ENCODE measurements at places on chromosomes 6 and 20.

- DNase-seq = no peak
Observed at GRCh38 chr6:134347885-134348805, 30.2 kb upstream of the SGK1 start.

- DNase-seq = no peak
Observed at GRCh38 chr6:81996414-81996813, 243.9 kb upstream of the TENT5A start.

GRCh38 chr20:52682237-52682636 is 289.9 kb upstream of the TSHZ2 start:
- no peak for DNase-seq

- no peak for DNase-seq
Observed at GRCh38 chr6:153058291-153058690, 55.8 kb upstream of the MTRF1L start.

- DNase-seq = no peak
Observed at GRCh38 chr6:30760549-30760948, 16.2 kb upstream of the IER3 start.
